Thymus (tissue), 14 donors: ENCODE measurements at places on chromosomes 1 and 21.

DNA sequence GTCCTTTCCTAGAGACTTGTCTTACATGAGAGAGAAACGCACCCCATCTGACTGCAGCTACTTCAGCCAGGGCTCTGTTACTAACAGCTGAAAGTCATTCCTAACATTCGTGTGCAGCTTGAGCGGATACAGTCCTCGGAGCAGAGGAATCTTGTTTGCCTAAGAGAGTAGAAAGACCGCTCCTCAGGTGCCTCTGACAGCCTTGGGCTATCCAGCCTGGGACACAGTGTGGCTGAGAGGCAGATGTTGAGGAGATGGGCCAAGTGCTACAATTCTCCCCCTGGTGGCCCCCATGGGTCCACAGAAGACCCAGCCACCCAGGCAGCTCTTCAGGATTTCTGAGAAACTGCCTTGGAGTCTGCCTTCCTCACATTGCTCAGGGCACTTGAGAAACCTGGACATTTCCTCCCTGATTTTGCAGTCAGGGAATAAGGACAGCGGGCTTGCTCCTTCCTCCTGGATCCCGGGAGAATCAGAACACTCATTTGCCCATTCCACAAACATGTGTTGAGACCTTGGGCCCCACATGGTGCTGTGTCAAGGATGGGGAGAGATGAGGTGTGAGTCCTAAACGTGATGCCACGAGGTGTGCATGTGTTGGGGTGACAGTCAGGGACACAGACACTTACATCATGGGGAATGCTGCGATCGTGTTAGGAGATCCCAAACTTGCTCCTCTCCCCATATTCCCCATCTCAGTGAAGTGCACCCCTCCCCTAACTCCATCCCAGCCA lies 13.1 kb downstream of the TRIM62 start:
- no peak for DNase-seq

- no peak for DNase-seq
Measured at GRCh38 chr1:248886237-248886895, 19.7 kb upstream of the PGBD2 start.

- DNase-seq: no peak
Measured at GRCh38 chr1:228368801-228369607, 37.6 kb downstream of the TRIM11 start.

DNA sequence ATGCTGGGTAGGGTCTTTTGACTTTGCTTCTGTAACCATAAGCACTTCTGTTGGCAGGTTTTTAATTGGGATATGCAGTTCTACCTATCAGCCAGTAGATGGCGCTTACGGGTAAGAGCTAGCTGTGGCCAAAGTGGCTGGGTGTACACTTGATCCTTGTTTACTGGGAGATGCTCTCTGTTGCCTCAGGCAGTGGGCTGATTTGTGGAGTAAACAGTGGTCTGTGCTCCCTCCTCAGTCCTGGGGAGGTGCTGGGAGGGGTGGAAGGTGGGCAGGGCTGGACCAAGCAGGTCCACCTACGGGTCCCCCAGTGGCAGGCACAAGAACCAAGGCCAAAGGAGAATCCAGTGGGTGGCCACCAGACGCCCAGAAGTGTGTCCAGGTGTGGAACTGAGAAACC lies 43.4 kb downstream of the RALGPS2 start:
- no peak for DNase-seq

DNA sequence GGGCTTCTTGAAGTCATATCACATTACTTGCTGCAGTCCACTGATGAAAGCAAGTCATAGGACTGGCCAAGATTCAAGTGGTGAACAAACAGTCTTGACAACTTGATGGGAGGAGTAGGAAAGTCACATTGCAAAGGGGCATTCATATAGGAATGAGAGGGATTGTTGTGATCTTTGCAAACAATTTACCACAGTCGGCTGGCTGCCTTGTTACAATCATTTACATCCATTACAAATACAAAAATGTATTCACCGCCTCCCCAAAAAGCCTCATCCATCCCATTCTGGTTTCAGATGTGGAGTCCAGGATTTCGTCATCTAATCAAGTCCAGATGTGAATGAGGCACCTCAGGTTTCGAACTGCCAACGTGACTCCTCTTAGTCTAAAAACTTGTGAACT lies 26.8 kb downstream of the GORAB start:
- no peak for DNase-seq

GRCh38 chr1:177864538-177865305 lies 105.1 kb downstream of the SEC16B start:
- DNase-seq: no peak

GRCh38 chr1:40650075-40650474 lies 15.4 kb downstream of the RIMS3 start:
- DNase-seq: no peak

GRCh38 chr1:205373022-205373797 lies 16.5 kb upstream of the KLHDC8A start:
- DNase-seq: no peak

DNA sequence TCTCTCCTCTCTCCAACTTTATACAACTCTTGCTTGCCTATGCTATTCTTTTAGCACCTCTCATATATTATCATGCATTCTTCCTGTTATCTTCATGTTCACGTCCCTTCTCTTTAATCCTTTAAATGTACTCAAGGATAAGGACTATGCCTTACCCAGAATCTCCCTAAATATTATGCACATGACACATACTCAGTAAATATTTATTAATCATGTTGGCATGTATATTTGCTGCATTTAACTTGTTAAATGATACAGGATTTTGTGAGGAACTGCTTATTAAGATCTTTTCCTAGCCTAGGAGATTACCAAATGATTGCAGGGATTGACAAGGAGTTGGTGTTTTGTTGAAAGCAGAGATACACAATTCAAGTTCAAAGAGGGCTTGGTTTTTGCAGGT lies 109.4 kb downstream of the RGS2 start:
- no peak for DNase-seq

GRCh38 chr1:157691285-157691920 lies 9.2 kb downstream of the FCRL3 start:
- DNase-seq: peak; percentile 12

DNA sequence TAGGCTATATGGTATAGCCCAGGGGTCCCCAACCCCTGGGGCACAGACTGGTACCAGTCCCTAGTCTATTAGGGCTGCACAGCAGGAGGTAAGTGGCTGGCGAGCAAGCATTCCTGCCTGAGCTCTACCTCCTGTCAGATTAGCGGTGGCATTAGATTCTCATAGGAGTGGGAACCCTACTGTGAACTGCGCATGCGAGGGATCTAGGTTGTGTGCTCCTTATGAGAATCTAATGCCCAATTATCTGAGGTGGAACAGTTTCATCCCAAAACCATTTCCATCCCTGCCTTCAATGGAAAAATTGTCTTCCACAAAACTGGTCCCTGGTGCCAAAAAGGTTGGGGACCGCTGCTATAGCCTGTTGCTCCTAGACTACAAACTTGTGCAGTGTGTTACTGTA lies 22.8 kb upstream of the ZBTB8A start:
- DNase-seq: no peak

GRCh38 chr1:182629499-182630096 lies 25.4 kb upstream of the RGS16 start:
- peak; percentile 22 for DNase-seq

DNA sequence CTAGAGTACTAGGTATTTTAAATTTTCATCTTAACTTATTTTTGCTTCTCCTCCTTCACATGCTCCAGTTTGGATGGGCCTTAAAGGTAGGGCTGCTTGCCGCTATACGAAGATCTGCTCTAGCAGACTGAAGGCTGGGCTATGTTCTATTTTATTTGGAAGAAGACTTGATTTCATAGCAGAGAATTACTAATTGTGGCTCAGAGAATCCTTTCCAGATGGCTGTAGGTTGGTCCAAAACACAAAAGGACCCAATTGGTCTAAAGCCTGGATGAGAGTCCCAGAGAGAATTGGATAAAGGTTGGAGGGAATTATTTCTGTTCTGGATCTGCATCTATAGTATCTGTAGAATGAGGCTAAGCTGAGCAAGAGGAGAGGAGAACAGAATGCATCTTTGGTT lies 719.4 kb upstream of the PTBP2 start:
- DNase-seq: no peak

- no peak for DNase-seq
Measured at GRCh38 chr1:197928849-197929336, 11.7 kb downstream of the LHX9 start.

GRCh38 chr1:29471487-29472313 lies 235.4 kb downstream of the PTPRU start:
- no peak for DNase-seq

DNA sequence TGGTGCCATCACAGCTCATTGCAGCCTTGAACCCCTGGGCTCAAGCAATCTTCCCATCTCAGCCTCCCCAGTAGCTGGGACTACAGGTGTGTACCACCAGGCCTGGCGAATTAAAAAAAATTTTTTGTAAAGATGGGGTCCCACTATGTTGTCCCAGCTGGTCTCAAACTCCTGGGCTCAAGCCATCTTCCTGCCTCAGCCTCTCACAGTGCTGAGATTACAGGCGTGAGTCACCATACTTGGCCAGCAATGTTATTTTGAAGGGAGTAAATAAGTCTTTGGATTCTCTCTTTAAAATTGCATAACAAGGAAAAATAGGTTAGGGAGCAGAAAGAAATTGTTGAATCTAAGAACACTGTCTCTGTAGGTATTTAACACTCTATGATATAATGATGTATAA lies 111.3 kb downstream of the RPS6KC1 start:
- DNase-seq: no peak

DNA sequence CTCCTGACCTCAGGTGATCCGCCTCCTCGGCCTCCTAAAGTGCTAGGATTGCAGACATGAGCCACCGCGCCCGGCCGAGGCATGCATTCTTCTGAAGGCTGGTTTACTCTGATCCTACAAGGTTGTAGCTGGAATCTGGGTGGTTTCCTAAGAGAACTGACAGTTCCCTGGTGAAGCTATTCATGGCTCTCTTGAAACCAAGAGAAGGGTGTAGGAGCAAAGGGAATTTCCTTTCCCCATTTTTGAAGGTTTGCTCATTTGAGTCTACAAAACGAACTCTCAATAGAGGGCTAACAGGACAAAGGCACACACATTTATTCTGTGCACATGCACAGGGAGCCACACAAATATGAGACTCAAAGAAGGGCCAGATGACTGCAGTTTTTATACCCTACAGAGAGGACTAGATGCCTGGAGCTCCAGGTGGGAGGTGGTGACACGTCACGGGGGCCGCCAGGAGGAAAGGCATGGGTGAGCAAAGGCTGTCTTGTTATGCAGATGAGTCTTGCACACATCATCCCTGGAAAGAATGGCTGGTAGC lies 49.5 kb upstream of the ERRFI1 start:
- DNase-seq: no peak

DNA sequence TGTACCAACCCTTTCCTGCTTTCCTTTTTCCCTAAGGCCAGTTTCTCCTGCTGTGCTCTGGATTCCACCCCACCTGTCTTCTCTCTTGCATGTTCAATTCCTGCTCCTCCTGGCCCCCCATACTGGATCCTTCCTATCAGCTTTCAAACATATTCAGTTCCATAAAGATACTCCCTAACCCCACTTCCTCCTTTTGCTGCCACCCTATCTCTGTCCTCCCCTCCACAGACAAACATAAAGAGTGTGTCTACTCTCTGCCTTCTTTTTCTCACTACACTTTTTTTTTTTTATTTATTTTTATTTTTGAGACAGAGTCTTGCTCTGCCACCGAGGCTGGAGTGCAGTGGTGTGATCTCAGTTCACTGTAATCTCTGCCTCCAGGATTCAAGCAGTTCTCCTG lies 16.9 kb upstream of the RPF1 start:
- no peak for DNase-seq

GRCh38 chr1:109399326-109399957 lies 1.7 kb upstream of the SORT1 start:
- DNase-seq: peak; percentile 62

- DNase-seq: no peak
Measured at GRCh38 chr1:192565946-192566345, 9.6 kb upstream of the RGS1 start.

DNA sequence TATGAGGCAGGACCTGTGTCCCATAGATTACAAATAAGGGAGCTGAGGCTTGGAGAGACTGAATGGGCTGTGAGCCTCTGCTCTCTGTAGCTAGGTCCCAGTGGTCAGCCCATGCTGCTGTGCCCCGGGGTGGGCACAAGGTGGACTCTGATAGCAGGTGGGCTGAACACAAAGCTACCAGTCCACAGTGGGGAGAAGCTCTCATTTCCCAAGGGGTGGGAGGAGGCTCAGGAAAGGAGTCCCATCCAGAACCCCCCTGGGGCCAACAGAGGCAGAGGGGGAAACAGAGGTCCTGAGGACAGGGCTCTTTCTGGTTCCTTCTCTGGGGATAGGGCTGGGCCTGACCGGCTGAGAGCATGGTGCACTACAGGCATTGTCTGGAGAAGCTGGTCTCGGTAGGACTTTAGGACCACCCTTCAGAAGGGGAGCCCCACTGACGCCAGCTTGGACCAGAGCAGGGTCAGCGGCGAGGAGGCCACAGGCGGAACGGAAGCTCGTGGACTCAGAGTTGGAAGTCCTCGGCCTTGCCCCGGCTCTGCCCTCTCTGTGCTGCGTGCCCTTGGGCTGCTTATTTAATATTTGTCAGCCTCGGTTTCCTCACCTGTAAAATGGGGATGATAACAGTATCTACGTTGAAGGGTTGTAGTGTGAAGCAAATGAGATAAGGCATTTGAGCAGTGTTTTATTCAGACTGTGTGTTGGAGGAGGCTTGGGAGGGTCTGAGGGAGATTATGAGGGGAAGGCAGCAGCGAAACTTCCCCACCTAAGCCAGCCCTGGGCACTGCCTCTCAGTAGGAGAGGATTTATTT lies 26.6 kb downstream of the SDE2 start:
- DNase-seq: no peak

DNA sequence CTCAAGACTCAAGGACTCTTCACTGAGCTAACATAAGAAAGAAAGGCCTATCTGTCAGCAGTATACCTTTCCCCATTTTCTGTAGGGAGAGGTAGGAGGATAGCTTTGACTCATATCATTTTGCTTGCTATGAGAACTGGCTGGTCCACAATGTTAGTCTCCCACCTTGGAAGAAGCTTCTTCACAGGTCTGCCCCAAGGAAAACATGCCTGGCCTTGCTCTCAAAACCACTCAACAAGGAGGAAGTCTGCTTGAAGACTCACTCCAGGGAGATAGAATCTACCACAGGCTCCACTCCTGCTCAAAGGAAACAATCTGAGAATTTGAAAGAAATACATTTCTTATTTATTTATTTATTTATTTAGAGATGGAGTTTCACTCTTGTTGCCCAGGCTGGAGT lies 29.5 kb upstream of the LAMC1 start:
- DNase-seq: no peak

DNA sequence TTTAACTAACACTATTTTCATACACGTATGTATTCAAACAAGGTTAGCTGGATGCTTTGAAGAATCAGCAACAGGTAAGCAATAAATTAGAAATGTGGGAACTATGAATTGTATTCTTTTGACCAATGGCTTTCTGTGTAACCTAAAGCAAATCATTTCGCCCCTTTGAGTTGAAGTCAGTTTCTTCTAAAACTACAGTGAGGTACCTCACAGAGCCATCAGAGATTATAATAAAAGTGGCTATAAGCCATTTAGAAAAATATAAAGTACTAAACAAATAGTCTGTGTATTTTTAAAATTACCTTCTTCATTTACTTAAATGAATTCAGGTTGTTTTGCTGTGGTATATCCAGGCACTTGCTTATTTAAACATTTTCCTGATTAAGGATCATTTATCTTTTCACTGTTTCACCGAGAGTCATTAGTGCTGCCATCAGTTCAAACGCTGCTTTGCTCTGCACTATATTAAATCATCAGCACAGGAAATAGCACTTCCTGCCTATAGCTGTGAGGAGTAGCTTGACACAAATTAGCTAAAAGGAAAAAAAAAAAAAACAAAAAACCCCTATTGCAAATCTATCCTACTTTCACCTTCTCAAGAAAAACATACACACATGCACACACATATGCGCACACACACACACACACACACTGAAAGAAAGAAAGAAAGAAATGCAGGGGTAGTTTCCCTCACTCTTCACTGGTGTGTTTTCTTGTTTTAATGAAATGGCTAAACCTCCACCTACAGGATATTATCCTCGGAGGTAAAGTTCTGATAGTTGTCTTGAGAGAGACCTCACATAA lies 39.8 kb upstream of the C1orf105 start:
- peak; percentile 46 for DNase-seq
